ENCODE measurements at places on chromosomes 1 and 21.

- no peak for DNase-seq
These were observed 110.1 kb downstream of the GRIK1 start for GRCh38 chr21:29829564-29830275.

GRCh38 chr1:68338081-68338480 is 105.8 kb upstream of the WLS start:
- no peak for DNase-seq

GRCh38 chr1:222767152-222767571 is 30.2 kb downstream of the FAM177B start:
- no peak for DNase-seq

DNA sequence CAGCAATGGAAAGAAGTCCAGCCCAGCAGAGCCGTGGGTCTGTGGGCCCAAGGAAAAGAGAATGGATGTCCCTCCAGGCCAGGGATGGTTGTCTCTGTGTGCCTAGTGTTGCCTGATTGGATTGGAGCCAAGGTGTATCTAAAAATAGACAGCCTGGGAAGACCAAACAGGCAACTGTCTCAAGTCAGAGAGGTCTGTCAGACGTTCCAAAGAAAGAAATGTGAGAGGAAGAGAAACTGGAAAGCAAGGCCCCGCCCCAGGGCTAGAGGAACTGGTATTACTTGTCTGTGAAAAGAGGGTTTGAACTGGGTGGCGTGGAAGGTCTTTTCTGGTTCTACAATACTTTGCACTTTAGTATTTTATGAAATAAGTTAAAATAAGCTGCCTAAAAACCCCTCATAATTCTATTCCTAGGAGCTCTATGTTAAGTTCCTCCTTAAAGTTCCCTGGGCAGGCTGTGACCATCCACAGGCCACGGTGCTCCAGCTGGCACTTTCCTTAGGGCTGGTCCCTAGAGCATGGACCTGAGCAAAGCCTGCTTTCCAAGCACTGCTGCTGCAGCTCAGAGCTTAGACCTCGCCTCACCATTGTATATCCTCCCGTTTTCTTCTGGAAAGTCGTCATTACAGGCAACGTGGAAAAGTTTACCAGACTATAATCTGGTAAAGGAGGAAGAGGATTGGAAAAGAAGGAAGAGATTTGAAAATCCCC is 151.6 kb downstream of the DISC1 start:
- no peak for DNase-seq

GRCh38 chr1:65104854-65105534 is 43.0 kb upstream of the AK4 start:
- DNase-seq = no peak

DNA sequence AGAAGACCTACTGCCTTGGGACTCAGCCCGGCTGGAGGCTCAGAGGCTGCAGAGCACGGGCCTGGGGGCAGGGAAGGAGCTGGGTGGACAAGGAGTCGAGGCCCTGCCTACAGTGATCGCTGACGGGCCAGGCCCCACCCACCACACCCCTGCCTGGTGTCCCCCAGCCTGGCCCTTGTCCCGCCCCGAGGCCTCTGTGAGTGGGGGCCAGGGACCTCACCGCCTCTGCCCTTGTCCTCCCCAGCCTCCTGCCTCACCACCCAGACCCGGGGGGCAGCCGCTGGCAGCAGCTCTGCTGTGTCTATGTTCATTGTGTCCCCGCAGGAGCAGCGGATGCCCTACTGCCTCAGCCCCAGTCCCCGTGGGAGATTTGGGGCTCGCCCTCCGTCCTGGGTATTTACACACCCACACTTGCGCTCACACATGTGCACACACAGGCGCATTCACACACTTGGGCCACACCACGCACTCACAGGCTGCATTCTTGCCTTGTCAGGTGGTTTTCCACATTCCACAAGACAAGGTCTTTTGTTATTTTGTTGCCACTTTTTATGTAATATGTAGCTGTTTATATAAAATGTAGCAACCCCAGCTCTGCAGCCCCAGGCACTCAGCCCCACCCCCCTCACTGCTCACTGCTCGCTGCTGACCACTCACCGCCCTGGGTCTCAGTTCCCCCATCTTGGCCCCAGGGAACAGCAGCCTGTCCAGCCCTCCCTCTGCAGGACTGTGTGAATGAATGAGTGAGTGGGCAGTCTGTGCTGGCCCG is 7.3 kb downstream of the PFKL start:
- DNase-seq = no peak

- no peak for DNase-seq
These were observed 1.3 kb downstream of the CNN3 start for GRCh38 chr1:94925561-94926125.

DNA sequence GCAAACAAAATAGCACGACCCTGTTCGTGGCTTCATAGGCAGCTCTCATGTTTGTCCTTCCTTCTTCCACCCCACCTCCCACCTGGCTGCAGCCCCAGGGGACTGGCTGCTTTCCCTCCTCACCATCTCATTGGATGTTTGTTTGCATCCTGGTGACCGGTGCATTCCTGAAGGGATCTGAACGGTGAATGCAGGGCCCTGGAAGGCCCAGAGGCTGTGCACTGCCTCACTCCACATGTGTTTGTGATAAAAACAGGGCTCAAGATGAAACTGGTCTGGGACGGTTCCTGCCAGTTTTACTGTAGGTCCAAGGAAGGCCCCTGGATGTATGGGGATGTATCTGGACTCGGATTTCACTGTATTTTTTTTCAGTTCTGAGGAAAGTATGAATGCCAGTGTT is 42.8 kb downstream of the CNN3 start:
- no peak for DNase-seq

DNA sequence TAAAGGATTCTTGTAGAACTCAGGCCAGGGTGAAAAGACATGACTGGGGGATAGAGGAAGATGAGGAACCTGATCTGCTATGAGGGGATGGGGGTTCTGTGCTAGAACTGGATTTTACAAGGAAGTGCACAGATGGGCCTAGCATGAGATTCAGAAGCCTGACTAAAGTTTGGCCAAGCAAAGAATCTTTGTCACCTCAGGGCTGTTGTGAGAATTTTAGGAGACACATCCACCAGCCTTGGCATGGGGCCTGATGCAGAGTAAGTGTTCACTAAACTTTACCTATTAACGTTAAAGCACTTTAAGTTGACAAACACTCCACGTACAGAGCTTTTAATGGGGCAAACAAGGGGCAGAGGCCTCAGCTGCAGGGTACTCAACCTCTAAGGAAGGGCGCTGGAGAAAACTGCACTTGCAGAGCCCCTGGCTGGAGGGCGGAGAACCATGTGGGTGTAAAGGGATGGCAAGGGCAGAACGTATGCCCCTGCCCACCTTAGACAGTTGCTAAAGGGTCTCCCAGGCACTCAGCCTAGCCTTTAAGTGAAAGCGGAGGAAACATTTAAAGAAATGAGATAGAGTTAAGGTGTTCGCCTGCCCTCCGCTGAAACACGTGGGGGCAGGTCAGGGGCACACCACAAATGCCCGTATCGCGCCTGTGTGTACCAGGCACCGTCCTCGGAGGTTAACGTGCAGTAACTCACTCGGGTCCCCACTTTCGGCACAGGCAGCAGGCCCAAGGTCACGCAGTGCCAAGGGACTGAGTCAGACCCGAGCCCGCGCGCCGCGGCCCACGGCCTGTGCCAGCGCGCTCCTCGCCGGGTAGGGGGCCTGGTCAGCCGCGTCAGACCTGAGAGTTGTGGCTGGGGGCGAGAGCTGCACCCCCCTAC is 990 bp upstream of the MRPS6 start:
- no peak for DNase-seq

- no peak for DNase-seq
These were observed 32.1 kb upstream of the COL18A1 start for GRCh38 chr21:45372732-45373355.

DNA sequence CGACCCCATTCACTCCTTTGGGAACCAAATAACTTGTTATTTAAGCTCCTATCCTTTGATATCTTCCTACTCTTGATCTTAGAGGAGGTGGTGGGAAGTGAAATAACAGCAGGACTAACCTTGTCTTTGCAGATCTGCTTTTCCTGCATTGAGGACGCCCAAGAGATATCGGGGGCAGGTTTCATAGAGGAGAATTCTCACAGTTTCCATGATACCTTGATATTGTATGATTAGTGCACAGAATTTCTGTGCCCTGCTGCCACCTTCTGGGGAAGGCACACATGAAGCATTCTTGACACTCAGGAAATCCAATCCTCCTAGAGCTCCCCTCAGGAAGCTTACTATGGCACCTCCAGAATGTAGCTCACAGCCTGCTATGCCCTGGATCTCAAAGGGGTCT is 1.6 kb downstream of the CD1B start:
- no peak for DNase-seq

DNA sequence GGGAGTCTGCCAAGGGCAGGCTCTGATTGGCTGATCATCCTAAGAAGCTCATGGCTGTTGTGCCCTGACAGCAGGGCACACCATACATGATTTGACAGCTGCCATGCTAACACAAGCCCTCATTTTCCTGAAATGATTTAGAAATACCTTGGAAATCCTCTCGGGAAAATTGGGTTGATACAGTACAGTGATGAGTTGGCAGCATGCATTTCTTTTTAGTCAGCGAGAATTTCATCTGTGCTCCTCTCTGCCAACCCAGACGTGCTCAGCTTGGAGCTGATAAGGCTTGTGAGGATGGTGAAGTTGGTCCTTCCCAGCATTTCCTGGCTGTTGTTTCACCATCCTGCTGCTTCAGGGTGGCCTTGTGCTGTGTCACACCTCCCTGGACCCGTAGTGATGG is 22.6 kb upstream of the KCNQ4 start:
- no peak for DNase-seq

DNA sequence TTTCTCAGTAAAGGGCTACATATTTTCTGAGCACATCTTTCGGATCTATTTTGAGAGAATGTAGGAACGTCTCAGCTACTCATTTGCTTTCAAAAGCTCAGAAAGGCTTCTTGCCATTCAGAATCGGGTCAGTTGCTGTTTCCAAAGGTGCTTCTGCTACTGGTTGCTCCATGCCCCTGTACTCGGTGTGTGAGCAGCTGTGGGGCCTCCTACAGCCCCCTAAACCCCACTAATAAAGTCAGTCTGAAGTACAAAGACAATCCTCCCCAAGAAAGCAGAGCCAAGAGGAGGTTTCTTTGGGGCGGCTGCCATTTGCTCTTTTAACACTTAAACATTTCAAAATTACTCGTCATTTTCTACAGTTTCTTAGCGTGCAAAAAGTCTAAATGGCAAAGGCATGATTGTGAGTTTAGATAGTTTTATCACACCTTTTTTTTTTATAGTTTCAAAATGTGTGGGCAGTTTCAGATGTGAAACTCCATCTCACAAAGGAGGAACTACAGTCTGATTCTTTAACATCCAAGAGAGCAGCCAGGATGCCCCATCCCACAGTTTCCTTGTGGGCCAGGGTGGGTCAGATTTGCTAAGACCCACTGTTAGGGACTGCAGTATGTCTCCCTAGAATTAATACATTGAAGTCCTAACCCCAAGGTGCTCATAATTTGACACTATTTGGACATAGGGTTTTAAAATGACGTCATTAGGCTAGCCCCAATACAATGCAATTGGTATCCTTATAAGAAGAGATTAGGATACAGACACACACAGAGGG is 4.1 kb downstream of the RUNX1 start:
- DNase-seq = no peak

- no peak for DNase-seq
These were observed 267.8 kb downstream of the FOXD2 start for GRCh38 chr1:47705517-47706130.

DNA sequence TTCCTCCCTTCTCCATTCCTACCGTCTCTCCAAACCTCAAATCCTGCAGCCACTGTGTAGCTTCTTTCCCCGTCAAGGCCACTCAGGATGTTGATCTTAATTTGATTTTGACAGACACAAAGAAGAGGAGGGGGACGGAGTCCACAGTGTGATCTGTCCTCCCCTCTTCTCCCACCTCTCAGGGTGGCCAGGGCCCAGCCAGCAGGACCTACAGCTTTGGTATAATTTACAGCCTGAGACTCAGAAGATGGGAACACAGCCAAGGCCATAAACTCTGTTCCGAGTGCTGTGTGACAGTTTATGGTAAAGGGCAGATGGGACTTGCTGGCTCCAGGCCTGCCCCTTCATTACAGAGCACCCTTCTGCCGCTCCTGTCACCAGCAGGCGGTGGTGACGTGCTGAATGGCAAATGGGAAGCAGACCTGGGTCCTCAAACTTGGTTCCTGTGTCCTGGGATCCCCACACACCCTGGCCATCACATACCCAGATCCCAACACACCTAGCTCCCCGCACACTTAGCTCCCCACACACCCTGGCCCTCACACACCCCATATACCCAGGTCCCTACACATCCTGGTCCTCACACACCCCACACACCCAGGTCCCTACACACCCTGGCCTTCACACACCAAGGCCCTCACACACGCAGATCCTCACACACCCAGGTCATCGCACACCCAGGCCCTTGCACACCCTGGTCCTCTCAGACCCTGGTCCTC is 71.6 kb downstream of the CD2 start:
- DNase-seq = no peak

DNA sequence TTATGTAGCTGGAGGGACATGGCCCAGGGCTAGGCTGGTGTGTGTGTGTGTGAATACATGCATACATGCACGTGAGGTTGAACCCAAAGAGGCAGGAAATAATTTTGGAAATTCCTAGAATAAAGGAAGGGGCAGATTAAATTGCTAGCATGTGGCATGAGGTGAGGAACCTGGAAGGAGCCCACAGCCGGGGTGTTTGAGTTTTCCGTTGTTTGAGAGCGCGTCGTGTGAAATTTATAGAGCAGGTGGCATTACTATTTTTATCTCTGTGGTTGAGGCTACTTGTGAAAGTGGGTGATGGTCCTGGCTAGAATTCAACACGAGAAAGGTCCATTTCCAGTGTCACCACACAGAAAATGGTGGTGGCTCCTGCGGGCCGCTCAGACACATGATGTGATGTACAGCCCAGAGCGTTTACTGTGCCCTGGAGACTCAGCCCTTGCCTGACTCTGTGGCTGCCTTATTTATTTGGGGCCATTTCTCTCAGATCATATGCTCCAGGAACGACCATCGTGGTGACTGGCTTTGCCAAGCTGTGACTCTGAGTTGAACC is 48.0 kb downstream of the BACE2 start:
- no peak for DNase-seq

DNA sequence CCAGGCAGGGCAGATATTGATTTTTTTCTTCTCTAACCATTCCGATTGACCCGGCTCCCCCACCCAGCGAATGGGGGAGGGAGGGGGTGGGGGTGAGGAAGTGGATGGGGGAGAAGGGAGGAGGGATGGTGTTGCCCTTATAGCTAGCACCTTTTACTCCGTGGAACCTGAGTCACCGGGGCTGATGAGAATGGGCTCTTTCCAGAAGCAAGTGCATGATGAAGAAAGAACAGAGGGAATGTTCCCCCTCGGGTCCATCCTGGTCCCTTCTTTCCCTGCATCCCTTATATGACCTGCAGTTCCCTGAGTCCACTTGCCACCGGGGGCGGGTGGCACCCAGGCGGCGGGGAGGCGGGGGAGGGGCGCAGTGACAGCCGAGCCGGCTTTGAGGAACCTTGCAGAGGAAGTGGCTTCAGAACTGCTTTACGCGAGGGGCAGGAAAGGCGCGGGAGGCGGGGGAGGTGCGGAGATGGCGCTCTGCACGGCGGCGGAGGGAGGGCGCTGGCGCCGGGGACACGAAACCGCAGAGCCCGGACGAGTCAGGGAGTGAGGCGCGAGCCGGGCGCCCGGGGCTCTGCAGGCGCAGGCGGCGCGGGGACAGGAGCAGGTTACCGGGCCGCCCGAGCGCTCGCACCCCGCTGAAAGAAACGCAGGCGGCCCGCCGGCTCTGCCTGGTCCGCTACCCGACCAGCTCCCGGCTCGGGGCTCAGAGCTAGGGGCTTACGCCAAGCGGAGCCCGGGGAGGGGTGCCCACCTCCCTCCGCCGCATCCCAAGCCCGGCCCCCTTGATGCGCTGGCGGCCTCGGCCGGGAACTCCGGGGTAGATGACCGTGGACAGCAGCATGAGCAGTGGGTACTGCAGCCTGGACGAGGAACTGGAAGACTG is 49.7 kb downstream of the RASSF5 start:
- peak; percentile 73 for DNase-seq

- DNase-seq = no peak
These were observed 31.9 kb upstream of the SGIP1 start for GRCh38 chr1:66502086-66502485.

Data from bone marrow (tissue), 2 donors.